ENCODE measurements at places on chromosomes 16 and 17. TPM values are rescaled to one million over a fixed set of nuclear protein-coding genes. Genes with fewer than 3 reads are reported as not detected.

Gene ABCA9
- polyA plus RNA-seq = 6.6 TPM

Gene CDRT15
- 0.83 TPM for polyA plus RNA-seq

Gene CMTM1
- 9.6 TPM for polyA plus RNA-seq

Gene CBX1
- polyA plus RNA-seq = 164 TPM

Gene CBX2
- polyA plus RNA-seq = 32.0 TPM

Gene OR1A1
- polyA plus RNA-seq = not detected

Gene SDR42E2
- polyA plus RNA-seq = 0.21 TPM

Gene P2RX5
- 0.23 TPM for polyA plus RNA-seq

Gene KRTAP4-2
- not detected for polyA plus RNA-seq

Gene UNC13D
- 24.9 TPM for polyA plus RNA-seq

Gene CCL5
- 4.7 TPM for polyA plus RNA-seq

Gene SGCA
- polyA plus RNA-seq = 7.5 TPM

Gene HSD3B7
- polyA plus RNA-seq = 4.2 TPM

Gene SLFN14
- polyA plus RNA-seq = 0.86 TPM

Gene SRCIN1
- polyA plus RNA-seq = 10.4 TPM

Gene YPEL2
- polyA plus RNA-seq = 20.4 TPM
